ENCODE measurements at places on chromosomes 3 and 15.

- DNase-seq, result no peak
Observed at GRCh38 chr15:88805031-88805780, 2.0 kb downstream of the ACAN start.

GRCh38 chr3:73687106-73688004 lies 62.6 kb upstream of the PDZRN3 start:
- peak; percentile 36 for DNase-seq

DNA sequence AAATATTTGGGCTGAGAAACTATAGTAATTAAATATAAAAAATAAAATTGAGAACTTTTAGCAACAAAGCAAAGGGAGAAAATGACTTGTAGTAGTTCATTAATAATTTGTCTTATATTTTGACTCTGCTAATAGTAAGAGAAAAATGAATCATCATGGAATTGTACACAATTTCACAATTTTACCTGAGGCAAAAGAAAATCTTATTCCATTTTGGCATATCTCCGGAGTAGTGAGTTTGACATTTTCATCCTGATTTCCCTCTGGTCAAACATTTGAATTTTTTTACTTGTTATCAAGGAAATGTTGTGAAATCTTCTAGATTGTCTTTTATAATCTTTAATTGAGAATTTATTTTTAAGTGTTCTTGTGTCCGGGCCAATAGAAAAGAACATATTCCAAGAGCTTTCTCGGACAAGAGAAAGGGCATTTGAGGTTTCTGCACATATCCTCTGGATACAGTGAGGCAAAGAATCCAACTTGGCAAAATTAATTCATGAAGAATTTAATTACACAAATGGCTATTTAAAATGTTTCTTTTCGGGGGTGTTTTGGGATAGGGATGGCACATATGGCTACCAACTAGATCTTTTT lies 89.3 kb upstream of the IGSF10 start:
- DNase-seq, result no peak

DNA sequence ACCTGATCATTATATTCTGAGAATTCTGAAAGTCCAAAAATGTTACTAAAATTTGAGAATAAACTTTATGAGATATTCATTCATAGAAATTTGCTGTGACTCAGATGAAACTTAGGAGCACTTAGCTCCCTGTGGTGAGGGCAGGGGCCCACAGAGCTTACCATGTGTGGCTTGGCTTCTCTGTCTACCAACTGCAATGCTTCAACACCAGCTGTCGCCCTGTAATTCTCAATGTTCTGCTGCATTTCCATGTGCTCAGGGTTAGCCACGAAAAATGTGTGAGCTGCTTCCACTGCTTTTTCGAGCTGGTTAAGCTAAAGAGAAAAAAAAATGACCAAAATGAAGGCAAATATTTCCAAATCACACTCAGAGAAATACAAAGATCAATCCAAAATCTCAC lies 125.6 kb downstream of the P3H2 start:
- peak; percentile 73 for DNase-seq

GRCh38 chr15:99021694-99022093 lies 14.1 kb upstream of the PGPEP1L start:
- DNase-seq, result no peak

- peak; percentile 22 for DNase-seq
Observed at GRCh38 chr3:151875759-151876158, 2.3 kb downstream of the SUCNR1 start.

GRCh38 chr3:112856537-112856936 lies 9.9 kb upstream of the CD200R1L start:
- DNase-seq, result no peak

- DNase-seq, result no peak
Observed at GRCh38 chr3:13143381-13144004, 70.3 kb upstream of the IQSEC1 start.

DNA sequence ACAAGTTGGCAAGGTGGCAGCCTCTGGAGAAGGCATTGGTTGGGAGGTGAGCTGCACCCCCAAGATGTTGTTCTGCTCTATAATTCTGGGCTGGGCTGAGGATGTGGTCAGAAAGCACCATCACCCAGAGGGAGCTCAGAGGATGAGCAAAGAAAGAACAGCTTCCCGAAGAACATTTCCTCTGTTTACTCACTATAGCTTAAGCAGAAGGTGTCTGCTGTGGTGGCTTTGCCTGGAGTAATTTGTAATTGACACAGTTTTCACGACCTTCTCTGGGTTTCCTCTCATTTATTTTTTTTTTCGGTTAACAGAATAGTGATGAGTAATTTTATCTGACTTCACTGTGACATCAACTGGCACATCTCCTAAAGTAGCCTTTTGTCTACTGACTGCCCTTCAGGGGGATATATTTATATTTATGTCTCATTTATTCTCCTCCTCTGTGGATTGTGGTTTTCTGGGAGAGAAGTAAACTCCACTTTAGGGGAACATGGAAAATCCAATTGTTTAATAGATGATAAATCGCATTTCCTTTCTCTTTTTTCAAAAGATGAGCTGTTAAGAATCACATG lies 49.5 kb upstream of the ABHD17C start:
- DNase-seq, result no peak

GRCh38 chr3:61239871-61240270 lies 11.4 kb downstream of the FHIT start:
- DNase-seq, result no peak

GRCh38 chr15:49906966-49907365 lies 212.1 kb downstream of the ATP8B4 start:
- no peak for DNase-seq

DNA sequence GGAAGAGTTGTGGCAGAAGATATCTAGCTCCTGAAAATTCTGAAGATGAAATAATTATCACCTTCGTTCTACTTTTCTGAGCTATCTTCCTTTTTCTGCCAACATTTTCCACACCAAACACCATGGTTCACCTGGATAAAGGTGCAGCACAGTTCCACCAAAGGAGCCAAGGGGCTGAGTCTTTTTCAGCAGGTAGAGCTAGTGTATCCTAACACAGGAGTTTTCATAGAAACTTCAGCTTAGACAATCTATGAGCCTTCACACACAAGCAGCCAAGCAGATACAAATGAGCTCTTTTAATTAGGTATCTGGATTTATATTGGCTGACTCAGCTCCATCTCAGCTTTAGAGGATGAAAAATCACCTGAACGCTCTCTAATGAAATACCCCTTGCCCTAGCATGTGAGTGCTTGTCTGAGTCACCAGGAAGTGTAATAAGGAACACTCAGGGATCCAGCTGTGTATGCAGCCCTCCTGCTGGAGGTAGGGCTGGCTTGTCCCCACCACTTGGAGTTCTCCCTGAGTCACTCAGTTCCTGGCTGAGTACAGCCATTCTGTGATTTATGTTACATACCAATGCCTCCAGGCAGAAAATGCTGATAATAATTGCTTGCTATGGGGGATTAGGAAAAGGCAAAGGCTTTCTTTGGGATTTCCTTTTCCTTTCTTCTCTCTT lies 385.7 kb downstream of the LSAMP start:
- DNase-seq, result peak; percentile 92

DNA sequence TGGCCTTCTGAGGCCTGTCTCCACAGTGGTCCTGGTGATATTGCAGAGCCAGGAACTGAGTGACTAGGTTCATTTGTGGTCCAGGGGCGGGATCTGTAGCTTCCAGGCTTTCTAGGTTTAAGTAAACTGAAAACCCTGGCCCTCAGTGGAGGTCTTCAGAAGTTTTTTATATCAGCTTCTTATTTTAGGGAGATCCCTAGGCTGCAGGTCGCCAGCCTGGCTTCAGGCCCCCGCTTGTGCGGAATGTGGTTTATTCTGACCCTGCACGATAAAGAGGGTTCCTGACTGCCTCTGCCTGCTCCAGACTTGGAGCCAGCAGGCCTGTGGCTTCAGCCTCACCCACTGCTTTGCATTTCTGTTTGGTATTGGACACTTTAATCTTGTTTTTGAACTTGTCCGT lies 133.9 kb upstream of the PLXNA1 start:
- DNase-seq, result no peak

- DNase-seq, result no peak
Observed at GRCh38 chr3:194253270-194253669, 97.9 kb downstream of the CPN2 start.
